ENCODE measurements at places on chromosomes 2 and 18.

- DNase-seq, result no peak
Measured at GRCh38 chr18:9739516-9739915, 31.4 kb downstream of the RAB31 start.

DNA sequence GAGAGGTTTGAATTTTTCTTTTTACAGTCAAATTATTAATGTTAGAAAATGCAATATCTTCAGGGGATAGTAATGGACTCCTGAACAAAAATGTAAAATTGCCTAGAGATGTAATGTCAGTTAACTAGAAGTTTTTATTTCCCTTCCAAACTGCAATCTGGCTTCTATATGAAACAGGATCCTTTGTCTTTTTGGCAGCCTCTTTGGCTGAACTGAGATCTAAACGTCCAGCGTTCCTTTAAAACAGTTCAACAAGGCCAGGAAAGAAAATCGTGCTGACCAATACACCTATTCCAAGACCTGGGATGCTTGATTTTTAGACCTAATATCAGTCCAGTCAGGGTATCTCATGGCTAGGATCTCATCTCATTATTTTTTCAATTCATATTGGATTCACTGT is 245.5 kb downstream of the FIGN start:
- DNase-seq, result no peak

GRCh38 chr2:85674417-85674816 is 6.4 kb upstream of the SFTPB start:
- DNase-seq, result no peak

DNA sequence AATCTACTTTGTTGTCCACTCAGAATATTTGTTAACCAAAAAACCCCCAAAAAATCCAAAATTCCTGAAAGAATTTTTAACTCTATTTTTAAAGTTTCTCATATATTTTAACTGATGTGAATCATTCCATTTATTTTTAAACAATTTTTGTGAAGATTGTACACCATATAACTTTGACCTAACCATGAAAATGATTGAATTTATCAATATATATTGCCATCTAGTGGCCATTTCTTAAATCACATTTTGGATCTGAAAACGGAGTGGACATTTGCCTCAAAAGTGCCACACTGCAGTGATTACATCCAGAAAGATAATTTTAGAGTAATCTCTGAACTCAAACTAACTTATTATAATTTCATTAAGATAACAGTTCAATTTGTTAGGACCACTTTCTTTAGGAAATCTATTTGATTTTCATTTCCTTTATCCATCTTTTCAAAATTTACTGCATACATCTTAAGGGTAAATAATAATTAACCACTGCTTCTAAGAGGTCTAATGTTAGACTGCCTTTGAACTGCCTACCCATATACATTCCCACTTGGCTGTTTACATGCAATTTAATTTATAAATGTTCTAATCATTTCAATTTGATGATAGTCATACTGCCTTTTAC is 71.1 kb downstream of the DSC3 start:
- no peak for DNase-seq

GRCh38 chr2:241087420-241088268 is 14.4 kb downstream of the MTERF4 start:
- DNase-seq, result no peak

GRCh38 chr2:61900281-61900680 is 5.2 kb upstream of the COMMD1 start:
- DNase-seq, result no peak

- DNase-seq, result no peak
Measured at GRCh38 chr2:62467475-62468321, 38.3 kb downstream of the TMEM17 start.

DNA sequence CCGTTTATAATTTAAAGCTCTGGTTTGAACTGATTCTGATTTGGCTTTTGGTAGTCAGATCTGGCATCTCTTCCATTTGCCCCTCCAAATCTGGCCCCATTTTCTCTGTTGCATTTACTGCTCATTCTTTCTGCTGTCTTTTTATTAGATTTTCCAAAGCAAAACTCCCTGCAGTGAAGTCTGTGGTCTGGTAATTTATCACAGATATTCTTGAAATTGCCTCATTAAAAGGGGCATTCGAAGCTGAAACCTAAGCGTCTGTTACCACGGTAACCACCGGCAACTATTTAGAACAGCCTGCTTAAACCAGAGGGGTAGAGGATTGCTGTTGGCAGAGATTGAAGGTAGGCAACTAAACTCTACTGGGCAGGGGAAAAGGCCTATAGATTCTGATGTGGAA is 111.5 kb upstream of the UPP2 start:
- DNase-seq, result no peak

GRCh38 chr2:173400760-173401159 is 46.1 kb downstream of the CDCA7 start:
- DNase-seq, result no peak

DNA sequence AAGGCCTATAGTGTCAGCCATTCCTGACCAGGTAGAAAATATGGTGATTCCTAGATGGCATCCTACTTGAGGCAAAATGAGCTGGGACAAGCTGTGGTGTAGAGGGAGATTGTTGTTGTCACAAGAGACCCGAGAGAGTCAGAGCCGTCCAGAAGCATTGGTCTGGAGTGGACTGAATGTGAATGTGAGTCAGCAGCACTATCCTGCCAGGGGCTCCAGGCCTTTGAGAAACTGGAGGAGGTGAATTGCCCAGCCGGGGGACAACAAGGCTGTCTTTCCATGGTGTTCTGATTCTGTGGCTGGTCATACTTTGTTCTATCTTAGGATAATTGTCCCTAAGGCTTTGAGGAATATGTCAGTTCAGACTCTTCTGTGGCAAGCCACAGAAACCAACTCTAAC is 29.4 kb upstream of the EIF2AK3 start:
- no peak for DNase-seq

GRCh38 chr2:9830685-9831410 is 12.4 kb upstream of the TAF1B start:
- no peak for DNase-seq

DNA sequence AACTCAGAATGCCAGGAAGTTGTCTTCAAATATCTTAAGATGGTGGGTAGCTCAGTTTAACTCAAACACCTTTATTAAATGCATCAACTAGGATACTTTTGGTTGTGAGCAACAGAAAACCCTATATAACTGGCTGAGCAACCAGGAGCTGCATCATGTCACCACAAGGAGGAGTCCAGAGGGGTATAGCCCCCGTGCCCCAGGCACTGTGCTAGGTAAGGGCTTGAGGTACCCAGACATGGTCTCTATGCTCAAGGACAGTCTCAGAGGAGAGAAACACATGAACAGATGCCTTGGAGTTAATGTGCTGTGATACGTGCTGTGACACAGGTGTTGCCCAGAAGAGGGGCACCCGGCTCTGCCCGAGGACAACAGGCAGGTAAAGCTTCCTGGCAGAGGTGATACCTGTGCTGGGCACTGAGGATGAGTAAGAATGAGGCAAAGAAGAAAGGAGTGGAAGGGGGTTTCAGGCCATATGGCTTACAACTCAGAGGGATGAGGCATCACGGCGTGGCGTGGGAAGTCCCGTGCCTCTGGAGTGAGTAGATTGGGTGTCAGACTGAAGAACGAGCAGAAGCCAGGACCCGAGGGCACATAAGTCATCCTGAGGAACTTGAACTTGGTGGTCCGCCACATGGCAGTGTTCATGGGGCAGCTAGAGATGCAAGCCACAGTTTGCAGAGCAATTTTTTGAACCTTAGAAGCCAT is 32.0 kb upstream of the CAB39 start:
- DNase-seq, result no peak

DNA sequence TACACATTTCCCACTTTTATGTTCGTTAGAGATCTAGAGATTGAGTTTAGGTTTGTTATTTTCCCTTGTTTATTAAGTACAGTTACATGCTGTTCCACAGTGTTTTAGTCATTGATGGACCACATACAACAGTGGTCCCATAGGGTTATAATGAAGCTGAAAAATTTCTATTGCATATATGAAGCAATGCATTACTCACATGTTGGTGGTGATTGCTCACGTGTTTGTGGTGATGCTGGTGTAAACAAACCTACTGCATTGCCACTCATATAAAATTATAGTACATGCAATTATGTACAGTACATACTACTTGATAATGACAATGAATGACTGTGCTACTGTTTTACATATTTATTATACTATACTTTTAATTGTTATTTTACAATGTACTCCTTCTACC is 51.0 kb upstream of the NXPH2 start:
- no peak for DNase-seq

GRCh38 chr2:7900593-7900992 is 781.3 kb upstream of the ID2 start:
- DNase-seq, result no peak

DNA sequence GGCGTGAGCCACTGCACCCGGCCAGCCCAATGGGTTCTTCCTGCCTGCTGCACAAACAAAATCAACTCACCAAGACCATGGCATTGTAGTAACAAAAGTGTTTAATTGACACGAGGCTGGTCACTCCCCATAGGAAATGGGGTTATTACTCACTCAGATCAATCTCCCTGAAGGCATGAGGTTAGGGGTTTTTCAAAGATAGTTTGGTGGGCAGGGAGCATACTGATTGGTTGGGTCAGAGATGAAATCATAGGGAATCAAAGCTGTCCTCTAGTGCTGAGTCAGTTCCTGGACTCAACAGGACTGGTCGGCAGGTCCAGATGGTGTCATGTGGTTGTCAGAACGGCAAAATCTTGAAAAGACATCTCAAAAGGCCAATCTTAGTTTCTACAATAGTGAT is 122.1 kb downstream of the TMEM17 start:
- DNase-seq, result no peak

DNA sequence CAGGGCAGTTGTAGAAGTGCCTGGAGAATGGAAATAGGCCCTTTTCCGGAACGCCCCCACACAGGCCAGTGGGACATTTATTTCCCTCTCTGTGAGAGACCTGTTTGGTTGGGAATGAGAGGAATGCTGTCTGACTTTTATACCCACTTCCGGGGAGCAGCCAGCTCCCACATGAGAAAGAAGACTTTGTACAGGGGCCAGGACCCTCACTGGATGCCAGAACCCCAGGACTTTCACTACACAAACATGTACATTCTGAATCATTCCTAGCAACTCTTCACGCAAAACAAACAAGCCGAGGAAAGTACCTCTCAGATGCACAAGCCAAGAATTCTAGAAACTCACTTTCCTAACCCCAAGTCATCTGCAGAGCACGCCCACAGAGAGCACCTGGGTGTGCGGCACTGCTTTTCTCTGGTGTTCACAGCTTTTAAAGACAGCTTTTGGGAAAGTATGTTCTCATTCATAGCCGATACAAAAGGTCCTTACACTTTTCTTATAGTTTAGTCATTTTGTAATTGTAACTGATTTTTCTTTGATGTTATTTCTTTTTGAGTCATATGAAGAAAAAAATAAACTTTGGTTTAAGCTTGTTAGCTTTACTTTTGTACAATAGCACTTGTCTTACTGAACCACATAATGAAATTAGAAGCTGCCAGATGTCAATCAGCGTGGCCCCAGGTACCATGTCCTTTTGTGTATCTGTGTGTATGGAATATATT is 856.1 kb upstream of the ID2 start:
- no peak for DNase-seq

- no peak for DNase-seq
Measured at GRCh38 chr2:237283131-237283928, 130.6 kb downstream of the COL6A3 start.

DNA sequence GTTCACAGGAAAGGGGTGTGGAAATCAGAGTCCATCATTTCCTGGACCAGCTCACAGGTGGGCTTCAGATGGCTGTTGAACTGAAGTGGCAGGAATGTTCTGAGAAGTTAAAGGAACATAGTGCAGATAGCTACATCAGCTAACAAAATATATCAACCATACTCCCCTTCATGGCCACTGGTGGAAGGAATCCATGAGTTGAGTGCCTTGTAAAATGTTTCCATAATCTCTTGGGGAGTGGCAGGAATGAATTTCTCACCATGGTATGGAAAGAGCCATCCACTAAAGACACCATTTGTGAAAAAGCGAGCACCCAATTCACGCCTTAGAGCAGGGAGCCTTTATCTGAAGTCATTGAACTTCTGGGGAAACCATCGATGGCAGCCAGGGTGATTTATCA is at the start of gene LINC00305:
Gene LINC00305, minus strand, starts transcription at position 101 of the 400 bp plus-strand sequence.
- DNase-seq, result no peak

- no peak for DNase-seq
Measured at GRCh38 chr2:190413421-190413820, 5.3 kb downstream of the MFSD6 start.

- DNase-seq, result no peak
Measured at GRCh38 chr2:72524071-72524470, 301.8 kb downstream of the EXOC6B start.

All from activated naive CD8-positive, alpha-beta T cell treated with anti-CD3 and anti-CD28 coated beads, Interleukin-2, amount 50 U/mL, for 16 hours (primary cell).